ENCODE measurements at places on chromosomes 16 and 17.
A peak's percentile ranks its signal among the peaks of the same experiment; 100 is the strongest.

DNA sequence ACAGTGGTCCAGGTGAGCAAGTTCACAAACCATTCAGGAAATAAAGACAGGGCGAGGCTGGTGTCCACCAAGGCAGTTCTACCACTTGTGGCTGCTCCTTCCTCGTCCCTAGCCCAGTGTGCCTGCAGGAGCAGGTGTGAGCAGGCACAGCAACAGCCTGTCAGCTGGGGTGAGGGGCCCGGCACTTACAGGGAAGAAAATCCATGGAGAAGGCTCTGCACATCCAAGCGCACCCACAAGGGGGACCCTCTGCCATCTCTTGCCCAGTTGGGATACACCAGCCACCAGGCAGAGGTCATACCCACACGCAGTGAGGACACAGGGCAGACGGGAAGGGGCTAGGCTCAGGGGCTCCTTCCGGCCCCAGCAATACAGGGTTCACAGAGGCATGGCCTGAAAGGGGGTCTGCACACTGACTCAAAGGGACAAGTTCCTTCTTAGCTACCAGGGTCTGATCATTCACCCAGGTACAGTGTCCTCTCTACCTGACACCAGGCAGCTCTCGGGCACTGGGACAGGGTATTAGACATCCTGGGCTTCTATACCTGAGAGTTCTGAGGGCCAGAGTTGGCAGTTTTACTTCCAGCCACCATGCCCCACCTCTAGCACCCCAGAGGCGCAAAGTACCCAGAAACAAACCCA lies 27.0 kb downstream of the CDIP1 start:
- peak; percentile 94 for DNase-seq

GRCh38 chr17:56831369-56832095 lies 2.2 kb downstream of the C17orf67 start:
- no peak for DNase-seq

GRCh38 chr17:56173958-56174835 lies 20.9 kb downstream of the ANKFN1 start:
- no peak for DNase-seq

DNA sequence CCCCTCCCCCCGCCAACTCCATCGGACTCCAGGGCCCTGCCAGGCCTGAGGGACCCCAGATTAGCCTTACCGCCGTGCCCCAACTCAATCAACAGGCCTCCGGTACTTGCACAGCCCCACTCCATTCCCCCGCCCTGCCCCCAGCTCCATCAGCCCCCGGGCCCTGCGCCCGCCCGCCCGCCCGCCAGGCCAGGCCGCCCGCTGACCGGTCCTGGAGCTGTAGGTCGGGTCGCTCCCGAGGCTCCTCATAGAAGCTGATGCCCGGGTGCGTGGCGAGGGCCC lies 308 bp downstream of the GTF3C1 start:
- peak; percentile 86 for DNase-seq

DNA sequence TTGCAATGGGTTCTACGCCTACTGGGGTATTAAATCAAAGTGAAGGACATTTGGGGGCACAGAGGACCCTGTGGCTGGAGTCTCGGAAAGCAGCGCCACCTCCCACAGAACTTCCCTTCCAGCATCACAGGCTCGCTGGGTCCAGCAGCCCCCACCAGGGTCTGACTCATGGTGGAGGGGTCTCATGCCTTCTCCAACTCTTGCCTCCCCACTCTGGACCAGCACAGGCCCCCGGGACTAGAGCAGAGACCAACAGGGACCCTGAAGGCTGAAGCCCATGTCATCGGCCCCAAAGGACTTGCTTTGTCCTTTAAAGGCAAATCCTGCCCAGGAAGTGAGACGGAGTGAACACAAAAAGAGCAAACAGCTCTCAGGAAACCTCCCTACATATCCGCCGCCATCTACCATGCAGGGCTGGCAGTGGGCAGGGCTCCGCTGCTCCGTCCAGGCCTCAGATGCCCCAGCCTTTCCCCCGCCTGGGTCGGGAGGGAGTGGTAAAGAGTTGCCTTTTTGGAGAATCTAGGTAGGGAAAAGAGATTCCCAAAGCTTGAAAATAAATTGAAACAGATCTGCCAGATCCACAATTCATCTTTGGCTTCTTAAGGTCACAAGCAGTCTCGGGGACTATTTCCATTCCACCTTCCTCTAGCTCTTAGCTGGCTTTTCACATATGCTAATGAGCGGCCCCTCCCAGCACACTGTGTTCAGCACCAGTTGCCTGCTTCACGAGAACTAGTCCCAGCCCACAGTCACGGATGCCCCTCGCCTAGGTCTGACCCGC lies 2.1 kb upstream of the GPRC5C start:
- peak; percentile 76 for DNase-seq

GRCh38 chr16:70377782-70378181 lies 31.1 kb downstream of the DDX19A start:
- no peak for DNase-seq

All from H7 (cell line).